ENCODE measurements at places on chromosomes 5 and 9.

DNA sequence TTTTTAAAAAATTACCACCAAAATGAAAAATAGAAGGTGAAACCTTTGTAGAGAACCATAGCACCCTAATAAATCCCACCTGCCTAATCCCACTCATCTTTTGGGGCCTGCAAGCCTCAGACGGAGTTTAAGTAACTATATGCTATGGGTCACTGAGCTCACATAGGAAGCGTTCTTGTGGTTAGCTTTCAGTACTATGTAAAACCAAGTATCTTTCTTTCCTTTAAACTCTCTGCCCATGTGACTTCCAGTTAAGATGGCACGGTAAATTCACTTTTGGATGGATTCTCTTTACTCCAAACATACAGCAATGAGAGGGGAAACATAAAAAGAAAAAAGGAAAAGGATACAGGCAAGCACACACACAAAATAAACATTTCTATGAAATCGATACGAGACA, 50.9 kb downstream of the FANCC start:
- DNase-seq: no peak

DNA sequence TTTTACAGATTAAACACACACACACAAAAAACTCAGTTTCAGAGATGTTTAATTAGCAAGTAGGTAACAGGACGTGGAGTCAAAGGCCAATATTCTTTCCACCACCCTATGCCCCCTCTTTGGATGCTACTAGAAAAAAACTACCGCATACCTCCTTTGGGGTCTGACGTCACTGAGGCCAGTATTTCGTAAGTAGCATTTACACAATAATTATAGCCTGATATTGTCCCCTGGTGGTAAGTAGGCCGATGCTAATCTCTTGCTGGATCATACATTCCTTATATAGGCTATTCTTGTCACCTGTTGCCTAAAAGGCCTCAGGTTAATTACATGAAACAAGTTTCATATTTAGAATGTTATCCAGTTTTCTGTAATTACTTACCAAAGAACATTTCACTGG, 21.0 kb upstream of the SMARCA2 start:
- DNase-seq: no peak

GRCh38 chr5:157994906-157995519, 136.1 kb upstream of the CLINT1 start:
- peak; percentile 71 for DNase-seq

GRCh38 chr5:130871346-130872086, 293.5 kb downstream of the HINT1 start:
- peak; percentile 53 for DNase-seq

DNA sequence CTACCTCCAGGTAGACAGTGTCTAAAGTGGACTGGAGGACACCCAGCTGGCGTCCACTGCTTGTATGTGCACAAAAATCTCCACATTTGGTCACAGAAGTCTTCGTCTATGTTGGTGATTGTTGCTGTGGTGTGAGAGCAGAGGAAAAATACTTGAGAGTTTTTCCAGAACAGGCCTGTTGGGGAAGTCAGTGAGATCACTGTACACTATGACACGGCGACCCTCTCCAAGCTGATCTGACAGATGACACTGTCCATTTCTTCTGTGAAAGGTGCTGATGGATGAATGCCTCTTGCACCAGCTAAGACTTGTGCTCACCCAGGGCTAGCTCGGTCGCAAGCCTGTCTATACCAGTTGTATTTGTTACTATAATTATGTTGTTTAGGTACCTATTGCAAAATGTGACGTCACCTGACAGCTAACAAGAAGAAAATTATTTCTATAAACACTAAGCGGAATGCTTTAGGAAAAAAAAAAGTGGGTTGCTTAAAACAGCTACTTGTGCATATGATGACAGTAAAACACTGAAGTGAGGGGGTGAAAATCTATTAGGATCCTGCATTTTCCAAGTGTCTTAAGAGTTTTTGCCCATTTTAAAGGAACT, 142.3 kb downstream of the ROR2 start:
- DNase-seq: no peak

- no peak for DNase-seq
These were observed 1416.0 kb downstream of the EFNA5 start for GRCh38 chr5:106254784-106255183.

DNA sequence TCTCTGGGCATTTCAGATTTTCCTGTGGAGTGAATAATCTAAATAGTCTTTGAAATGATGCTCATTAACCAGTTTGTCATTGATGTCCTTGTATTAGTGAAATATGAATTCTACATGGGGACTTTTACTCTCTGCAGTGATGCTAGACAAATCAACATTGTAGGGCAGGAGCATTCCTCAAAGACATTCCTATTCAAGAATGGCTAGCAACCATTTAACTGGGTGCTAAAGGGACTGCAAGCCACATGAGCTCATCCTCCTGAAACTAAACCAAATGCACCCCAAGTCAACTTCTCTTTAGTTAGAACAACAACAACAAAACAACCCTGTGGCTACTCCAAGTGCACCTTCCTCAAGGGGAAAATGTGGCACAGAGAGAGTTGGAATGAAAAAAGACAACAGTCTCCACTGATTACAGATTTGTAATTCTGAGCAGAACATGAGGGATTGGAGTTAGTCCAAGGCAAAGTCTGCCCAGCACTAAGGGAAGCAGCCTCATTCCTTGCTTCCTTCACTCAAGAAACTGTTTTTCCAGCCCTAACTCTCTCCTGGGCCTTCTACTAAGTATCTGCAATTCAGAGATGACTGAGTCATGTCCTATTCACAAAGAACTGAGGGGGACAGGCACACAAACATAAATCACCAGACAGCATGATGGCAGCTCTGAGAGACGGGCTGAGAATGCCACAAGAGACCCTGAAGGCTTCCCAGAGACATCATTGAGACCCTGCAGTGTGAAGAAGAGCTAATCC, 82.0 kb upstream of the WWC1 start:
- DNase-seq: no peak

All from left ventricle myocardium superior (tissue), 1 donor.